ENCODE measurements at places on chromosomes 16 and 17.

DNA sequence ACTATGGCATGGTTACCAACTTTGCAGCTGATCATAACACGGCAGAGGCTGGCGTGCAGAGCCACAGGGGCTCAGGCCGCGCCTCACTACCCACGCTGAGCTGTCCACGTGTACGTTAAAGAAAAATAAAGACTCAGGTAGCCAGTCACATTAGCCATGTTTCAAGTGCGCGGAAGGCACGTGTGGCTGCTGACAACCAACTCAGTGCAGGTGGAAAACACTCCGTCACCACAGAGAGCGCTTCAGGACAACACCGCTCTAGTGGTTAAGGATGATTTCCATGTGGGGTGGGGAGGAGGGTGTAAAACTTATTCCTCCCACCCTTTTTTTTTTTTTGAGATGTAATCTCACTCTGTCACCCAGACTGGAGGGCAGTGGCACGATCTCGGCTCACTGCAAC is 33.8 kb downstream of the ZCCHC14 start:
- no peak for DNase-seq

GRCh38 chr17:51481370-51481769 is 221.0 kb downstream of the UTP18 start:
- DNase-seq, result no peak

DNA sequence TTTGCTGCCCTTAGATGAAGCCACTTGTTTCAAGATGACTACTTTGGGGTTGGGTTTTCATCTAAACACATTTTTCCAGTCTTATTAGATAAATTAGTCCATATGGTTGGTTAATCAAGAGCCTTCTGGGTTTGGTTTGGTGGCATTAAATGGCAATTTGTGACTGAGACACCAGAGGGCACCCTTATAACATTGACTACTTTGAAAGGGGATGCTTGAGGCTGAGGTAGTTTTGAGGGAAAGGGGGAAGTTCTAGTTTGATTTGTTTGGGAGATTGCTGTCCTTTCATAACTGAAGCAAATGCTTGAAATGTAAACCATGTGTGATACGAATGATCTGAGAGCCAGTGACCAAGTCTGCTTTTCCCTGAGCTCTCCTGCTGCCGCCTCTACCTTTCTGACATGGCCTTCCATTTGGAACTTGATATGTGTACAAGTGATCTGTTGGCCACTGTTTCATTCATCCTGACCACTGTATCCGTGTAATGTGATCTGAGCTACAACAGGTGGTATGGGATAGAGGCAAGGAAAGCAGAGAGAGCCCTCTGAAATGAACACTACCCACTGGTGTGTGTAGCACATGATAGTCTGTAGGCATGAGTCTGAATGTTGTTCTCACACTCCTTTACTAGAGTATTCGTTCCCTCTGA is 5.8 kb upstream of the RARA start:
- DNase-seq, result no peak

GRCh38 chr17:19876529-19877161 is 8.9 kb upstream of the ULK2 start:
- DNase-seq, result no peak

DNA sequence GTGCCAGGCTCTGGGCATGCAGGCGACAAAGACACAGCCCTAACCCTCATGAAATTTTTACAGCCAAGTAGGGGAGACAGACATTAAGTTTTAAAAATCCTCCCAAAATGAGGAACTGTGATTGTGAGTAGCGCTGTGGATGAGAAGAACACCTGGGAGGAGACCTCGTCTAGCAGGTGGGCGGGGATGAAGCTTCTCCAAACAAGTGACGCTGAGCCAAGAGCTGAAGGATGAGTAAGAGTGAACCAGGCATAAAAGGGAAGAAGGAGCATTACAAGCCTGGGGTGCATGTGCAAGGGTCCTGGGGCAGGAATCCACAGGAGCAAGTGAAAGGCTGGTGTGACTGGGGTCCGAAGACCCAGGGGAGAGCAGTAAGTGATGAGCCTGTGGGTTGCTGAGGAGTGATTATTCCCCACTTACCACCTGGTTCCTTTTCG is 149.4 kb upstream of the HS3ST2 start:
- no peak for DNase-seq

- peak; percentile 38 for DNase-seq
Measured at GRCh38 chr17:75827308-75828075, 16.7 kb downstream of the UNC13D start.

GRCh38 chr17:78826836-78827509 is 13.6 kb downstream of the USP36 start:
- DNase-seq, result no peak

DNA sequence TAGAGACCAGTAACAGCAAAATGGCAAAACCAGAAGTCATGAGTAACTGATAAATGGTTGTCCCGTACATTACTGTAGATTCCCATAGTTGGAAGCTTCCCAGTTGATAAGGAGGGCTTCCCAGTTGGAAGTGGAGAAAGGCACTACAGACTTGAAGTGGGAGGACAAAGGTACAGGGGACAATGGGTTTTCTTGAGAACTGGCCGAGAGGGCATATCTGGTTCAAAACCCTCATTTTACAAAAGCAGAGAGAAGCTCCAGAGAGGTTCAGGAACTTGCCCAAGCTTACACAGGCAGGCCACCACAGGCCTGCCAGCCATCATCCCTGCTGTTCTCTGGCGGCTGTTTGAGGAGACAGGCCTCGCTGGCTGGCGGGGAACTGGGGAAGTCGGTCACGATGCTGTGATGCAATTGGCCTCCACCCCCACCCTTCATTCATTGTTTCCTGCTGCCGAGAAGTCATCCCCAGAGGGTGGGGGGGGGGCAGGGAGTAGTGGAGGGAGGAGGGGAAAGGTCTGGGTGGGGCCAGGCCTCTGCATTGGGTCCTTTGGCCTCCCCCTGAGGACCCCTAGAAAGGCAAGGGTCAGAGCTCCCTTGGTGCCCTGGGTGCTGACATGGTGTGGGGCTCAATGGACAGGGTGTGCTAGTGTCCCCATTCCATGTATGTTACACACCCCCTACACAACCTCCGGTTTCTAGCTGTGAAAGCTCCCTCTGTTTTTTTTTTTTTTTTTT is 3.0 kb downstream of the UBALD2 start:
- DNase-seq, result peak; percentile 42

Data from activated CD8-positive, alpha-beta memory T cell treated with anti-CD3 and anti-CD28 coated beads for 4 hours (primary cell).